ENCODE measurements at places on chromosomes 4 and X.

GRCh38 chr4:163535657-163536056, 41.2 kb downstream of the TMA16 start:
- no peak for DNase-seq

GRCh38 chrX:77415882-77416281, 31.3 kb upstream of the FGF16 start:
- no peak for DNase-seq

- DNase-seq, result no peak
Observed at GRCh38 chr4:109444182-109444844, 10.7 kb downstream of the SEC24B start.

GRCh38 chrX:43629229-43629628, 26.9 kb upstream of the MAOA start:
- DNase-seq, result no peak

GRCh38 chr4:5361968-5362367, 310.7 kb downstream of the STK32B start:
- no peak for DNase-seq

- no peak for DNase-seq
Observed at GRCh38 chrX:69504626-69505612, 793 bp downstream of the NALF2 start.

DNA sequence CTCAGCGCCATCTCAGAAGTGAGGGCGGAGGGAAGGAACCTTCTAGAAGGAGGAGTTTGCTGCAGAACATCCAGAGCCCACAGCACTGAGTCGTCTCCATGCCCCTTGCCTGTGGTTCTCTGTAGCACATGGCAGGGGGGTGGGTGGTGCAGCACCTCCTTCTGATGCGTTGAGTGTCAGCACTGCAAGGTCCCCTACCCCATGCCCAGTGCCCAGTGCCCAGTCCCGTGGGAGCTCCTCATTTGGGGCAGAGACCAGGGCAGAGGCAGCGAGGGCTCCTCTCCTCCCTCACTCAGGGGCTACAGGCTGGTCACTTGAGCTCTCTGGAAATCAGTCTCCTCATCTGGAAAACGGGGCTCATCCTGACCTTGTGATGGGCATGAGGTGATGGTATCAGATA, 78.1 kb downstream of the HTRA3 start:
- no peak for DNase-seq

DNA sequence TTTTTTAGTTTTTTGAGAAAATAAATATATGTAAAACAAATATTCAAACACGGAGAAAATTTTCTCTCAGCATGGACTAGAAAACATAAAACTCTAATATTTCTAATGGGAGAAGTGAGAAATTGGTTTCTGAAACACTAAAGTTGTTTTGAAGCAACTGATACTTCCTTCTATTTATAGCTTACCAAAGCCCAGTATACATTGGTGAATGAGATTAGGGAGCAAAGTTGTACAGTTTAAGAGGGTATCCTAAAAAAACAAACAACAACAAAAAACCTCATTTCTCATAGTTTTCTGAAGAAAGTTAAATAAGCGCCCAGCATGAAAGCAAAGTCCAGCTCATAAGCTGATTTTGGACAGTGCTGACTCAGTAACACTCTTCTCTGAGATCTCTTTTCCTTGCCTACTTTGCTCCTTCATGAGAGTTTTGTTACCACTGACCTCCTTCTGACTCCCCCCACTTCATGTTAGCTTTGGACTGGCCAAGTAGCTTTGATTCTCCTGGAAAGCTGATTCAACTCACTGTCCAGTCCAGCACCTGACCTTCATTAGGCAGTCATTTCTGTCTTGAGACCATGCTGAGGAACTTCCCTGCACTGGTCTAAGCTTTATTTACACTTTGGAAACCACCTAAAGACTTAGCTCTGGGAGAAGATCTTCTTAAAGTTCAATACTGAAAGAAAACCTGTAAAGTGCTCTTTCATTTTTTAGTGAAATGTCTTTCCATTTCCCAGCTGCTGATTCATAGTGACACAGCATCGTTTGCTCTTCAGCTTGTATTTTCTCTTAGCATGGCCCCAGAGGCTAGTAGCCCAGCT, 21.8 kb upstream of the P2RY10 start:
- DNase-seq, result no peak

- DNase-seq, result no peak
Observed at GRCh38 chr4:6495296-6495590, 22.8 kb upstream of the PPP2R2C start.

- no peak for DNase-seq
Observed at GRCh38 chr4:946103-946450, 13.8 kb downstream of the TMEM175 start.

DNA sequence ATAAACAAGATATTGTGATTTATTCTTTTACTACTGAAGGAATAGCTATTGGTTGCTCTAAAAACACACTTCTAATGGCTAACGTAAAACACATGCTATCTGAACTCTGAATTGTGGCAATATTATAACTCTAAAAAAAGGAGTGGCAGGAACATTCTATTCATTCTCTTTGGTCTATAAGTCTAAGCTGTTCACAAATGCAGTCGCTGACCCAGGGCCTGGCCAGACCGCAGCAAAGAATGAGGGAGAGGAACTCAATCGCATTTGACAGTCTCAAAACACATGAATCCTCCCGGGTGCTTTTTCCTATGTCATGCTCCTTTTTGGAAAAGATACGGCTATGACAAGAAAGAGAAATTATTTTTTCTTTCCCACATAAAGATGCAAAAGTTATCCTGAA, 651.6 kb upstream of the PITX2 start:
- DNase-seq, result no peak

DNA sequence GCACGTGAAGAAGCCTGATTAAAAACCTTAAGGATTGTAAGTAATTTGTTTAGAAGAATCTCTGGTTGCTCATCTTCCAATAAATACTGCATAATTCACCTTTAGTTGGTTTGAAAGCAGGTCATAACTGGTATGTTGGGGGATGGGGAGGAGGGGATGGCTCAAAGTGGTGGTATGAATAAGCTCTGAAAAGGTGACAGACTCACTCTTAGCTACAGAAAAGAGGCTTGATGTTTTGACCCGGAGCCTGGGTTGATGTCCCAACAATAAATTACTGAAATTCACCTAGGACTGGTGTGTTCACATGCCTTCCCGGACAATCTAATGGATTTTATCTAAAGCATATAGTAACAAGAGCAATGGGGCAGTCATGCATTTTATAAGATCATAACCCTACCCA, 131.9 kb upstream of the TBC1D9 start:
- DNase-seq, result no peak

GRCh38 chr4:114649908-114650307, 51.3 kb downstream of the UGT8 start:
- no peak for DNase-seq

- DNase-seq, result no peak
Observed at GRCh38 chr4:111693758-111694157, 451.5 kb upstream of the FAM241A start.

DNA sequence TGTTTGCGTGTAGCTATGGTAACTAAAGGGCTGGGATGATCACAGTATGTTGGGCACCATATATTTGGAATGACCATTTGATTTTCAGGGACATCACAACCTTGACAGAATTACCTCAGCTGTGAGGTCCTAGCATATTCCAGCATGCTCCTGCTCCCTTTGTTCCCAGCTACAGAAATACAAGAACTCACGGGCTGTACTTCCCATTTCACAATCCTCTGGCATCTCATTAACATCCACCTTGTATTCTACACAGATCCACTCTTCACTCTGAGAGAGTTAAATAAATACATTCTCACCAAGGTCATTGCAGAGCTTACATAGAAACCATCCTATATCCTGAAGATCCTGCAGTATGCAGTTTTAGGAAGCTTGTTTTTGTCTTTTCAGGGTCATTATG, 169.7 kb downstream of the FRMPD4 start:
- no peak for DNase-seq

DNA sequence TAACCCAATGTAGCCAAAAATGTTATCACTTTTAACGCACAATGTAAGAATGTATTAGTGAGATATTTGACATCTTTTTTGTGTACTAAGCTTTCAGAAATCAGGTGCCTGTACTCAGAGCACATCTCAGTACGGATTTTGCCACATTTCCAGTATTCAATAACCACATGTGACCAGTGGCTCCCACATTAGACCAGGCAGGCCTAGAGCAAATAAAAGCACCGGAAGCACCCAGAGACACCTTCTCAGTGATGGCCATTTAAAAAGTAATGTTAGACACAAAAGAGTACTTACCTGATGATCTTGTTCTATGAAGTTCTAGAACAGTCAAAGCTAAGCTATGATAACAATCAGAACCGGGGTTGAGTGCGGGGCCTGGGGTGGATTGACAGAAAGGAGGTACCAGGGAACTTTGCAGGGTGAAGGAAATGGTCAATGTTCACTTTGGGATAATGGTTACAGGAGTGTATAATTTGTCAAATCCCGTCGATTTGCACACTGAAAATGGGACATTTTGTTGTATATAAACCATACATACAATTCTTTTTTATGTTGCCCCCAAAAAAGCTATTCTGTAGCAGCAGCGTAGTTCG, 1.2 kb downstream of the CTPS2 start:
- DNase-seq, result no peak

DNA sequence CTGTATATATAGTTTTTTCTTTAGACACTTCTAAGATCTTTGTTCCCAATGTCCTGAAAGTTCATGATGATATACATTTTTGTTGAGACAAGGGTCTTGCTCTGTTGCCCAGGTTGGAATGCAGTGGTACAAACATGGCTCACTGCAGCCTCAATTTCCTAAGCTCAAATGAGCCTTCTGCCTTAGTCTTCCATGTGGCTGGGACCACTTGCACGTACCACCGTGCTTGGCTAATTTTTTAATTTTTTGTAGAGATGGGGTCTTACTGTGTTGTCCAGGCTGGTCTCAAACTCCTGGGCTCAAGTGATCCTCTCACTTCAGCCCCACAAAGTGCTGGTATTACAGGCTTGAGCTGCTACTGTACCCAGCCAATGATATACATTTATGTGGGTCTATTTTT, 132.9 kb upstream of the BCOR start:
- DNase-seq, result no peak

DNA sequence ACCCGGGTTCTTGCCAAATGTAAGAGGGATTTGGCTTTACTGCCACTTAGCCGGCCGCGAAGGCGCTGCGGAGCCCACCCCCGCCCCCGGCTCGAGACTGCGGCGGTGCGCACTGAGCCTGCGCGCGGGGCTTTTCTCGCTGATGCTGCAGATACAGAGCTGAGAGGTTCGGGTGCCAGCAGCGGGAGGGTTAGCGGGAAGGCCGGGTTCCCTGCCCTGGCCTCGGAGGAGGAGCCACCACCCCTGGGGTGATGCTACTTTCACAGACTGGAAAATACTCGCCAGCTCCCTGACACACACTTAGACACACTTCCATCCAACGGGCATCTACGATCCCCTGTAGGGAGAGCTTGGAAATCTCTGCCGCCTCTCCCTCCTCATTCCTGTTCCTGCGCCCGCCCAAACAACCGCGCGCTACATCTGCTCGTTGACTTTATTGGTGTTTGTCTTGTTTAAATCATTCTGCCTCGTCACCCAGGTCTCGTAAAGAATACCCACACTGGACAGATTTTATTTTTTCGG, 2.1 kb upstream of the PCDH7 start:
- no peak for DNase-seq

DNA sequence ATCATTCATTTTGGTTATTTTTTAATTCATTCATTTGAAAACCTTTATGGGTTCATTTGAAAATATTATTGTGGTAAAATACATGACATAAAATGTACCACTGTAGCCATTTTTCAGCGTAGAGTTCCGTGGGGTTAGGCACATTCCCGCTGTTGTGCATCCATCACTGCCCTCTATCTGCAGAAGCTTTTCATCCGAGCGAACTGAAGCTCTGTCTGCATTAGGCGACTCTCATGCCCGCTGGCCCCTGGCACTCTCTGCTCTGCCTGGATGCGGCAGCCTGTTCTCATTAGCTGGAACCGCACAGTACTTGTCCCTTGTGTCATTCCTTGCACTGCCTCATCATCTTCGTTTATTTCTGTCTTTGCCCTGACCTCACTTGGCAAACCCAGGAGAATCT, 17.5 kb downstream of the CFAP99 start:
- no peak for DNase-seq

DNA sequence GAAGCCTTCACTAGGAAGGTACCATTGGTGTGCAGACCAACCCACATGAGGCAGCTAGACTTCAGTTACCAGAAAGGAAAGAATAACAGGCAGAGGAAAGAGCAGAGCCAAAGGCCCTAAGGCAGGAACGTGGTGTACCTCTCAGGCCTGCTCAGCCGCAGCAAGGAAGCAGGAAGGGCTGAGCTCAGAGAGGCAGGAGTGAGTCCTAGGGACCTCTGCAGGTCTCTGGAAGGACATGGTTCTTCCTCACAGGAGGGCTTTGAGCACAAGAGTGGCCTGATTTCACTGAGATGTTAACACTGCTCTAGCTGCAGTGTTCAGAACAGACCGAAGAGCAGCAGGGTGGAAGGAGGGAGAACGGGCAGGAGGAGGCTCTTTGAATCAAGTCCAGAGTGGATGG, 124.6 kb downstream of the DCHS2 start:
- DNase-seq, result no peak

- no peak for DNase-seq
Observed at GRCh38 chr4:26583538-26583864, 383 bp upstream of the TBC1D19 start.

- DNase-seq, result no peak
Observed at GRCh38 chr4:105967058-105967658, 71.9 kb downstream of the NPNT start.

DNA sequence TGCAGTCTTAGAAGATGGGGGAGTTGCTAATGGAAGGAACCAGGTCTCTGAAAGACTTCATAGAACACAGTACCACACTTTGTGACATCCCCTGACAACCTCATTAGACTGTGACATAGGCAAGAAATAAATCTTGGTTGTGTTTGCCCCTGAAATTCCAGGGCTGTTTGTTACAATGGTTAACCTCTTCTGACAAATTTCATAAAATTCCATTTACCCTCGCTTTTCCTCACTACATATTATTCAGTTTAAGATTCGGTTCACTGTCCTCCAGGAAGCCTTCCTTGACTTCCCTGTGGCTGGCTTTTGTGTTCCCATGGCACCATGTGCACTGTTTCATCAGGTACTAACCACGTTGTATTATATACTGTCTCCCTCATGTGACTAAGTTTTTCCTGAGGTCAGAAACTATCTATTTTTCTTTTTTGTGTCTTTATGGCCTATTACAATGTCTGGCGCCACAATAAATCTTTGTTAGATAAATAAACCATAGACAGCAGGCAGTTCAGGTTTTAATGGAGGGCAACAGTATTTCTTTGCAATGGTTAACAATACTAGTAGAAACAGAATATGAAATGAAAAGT, 54.2 kb downstream of the ATXN3L start:
- no peak for DNase-seq

GRCh38 chrX:106874075-106874474, 29.1 kb downstream of the RIPPLY1 start:
- DNase-seq, result no peak

GRCh38 chr4:61531188-61531587, 331.1 kb downstream of the ADGRL3 start:
- DNase-seq, result no peak

DNA sequence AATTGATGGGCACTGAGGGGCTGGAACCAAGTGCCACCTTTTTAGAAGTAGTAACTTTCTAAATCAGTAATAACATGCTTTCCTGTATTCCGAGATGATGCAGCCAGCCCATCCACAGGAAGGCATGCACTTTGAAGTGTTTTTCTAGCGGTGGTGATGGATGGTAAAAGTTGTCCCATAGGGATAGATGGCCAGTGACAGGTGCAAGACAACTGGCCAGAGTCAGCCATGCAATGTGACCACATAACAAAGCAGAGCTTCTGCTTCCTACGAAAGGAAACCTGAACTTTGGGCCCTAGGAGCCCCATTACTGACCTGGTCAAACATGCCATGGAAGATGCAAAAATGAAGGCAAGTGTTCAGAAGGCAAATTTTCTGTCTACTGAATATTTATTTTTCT, 72.3 kb downstream of the NR3C2 start:
- no peak for DNase-seq
